Activated T-cell treated with anti-CD3 and anti-CD28 coated beads for 24 hours (primary cell): ENCODE measurements at places on chromosomes 2 and 18.

DNA sequence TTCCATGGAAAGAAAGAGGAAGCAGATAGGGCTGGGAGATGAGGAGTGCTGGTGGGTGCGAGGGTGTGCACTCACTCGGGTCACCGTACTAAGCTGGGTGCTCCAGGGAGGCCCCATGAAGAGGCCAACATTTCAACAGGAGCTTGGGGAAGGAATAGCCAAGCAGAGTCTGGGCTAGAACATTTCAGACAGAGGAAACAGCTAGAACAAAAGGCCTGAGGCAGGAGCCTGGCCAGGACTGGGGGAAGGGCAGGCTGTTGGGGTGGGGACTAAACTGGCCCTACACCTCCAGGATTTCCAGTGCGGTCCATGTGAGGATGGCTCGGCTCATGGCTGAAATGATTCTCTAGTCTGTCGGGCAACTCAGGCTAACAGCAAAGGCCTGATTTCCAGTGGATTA, 90.8 kb downstream of the ZFP36L2 start:
- DNase-seq = no peak

- DNase-seq = no peak
Observed at GRCh38 chr2:96131152-96131812, 7.0 kb downstream of the ASTL start.

DNA sequence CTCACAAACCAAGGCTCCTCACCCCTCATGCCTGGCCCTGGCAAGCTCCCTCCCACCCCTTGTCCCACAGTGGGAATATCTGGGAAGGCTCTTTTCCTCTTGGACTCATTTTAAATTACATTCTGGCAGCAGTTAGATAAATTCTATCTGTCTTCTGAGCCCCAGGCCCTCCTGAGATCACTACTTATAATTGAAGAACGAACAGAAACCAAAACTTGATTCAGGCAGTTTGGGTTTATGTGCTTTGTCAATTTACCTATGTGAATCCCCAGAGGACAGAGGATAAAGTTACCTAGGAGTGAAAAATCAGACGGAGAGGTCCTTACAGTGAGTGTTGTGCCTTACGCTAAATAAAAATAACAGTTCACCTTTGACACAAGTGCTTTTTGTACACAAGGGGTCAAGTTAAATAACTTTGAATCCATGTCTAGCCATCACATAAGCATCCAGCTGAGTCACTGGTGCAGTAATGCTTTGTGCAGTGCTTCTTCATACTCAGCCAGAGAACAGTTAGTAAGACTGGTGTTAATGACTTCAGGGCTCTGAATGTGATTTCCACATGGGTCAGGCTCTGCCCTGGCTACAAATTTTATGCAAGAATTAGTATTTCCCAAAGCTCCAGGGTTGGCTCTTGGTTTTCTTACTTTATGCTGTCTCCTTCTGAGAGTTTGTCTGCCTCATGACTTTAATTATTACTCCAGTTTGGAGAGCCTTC, 329.3 kb downstream of the INSIG2 start:
- no peak for DNase-seq

GRCh38 chr2:32838418-32838817, 108.3 kb upstream of the LTBP1 start:
- DNase-seq = no peak

GRCh38 chr2:200788121-200788718, 23.5 kb upstream of the BZW1 start:
- DNase-seq = no peak

DNA sequence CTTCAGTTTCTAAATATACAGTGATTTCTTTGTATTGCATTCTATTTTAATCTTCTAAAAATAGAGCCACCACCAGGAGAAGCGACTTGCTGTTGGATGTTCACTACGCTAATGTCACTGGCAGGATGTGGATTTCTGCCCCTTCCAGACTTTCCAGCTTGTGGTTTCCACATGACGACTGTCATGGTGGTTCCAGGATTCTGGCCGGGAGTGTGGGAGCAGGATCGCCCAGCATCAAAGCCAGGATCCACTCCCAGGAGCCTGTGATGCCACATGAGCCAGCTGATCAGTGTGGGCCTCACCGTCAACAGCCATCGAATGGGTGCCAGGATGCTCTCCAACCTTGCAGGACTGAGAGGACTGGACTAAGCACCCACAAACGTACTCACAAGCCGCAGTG, 148.8 kb downstream of the HDAC4 start:
- DNase-seq = no peak

- no peak for DNase-seq
Observed at GRCh38 chr2:113981404-113982134, 91.7 kb downstream of the ACTR3 start.

- DNase-seq = no peak
Observed at GRCh38 chr2:49291619-49292018, 137.3 kb upstream of the FSHR start.

DNA sequence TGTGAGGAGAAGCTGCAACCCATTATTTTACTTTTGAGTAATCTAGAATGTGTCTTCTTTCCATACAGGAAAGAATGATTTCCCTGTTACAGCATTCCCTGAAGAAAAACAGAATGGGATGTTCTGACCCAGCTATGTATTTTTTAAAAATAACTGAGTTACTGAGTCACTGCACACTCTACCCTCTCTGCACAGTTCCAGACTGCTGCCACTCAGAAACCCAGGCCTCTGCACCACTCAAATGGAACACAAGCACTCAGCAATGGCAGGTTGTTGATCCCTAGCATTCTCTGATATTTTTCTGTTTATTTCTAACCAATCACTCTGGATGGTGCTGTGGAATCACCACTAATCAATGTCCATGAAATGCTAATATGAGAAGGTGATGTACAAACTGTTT, 1300.0 kb upstream of the FAM98A start:
- DNase-seq = no peak

GRCh38 chr2:120577721-120578295, 157.9 kb upstream of the GLI2 start:
- no peak for DNase-seq

GRCh38 chr2:211724933-211725332, 813.7 kb downstream of the ERBB4 start:
- DNase-seq = no peak

DNA sequence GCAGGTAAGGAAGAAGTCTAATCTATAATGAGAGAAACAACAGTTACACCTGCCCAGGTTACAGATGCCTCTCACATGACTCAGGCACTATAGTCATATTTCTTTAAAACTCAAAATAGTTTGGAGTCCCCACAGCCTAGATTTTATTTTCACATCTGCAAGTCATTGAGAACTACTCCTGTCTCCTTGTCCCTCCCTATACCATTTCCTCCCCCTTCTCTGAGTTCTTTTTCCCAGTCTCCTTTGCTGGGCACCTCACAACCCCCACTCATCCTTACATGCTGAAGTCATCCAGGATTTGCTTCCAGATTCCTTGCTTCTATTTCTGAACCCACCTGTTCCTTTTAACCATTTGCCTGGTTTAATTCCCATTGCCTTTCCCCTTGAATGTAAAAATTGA, 73.1 kb upstream of the KCNE4 start:
- no peak for DNase-seq

GRCh38 chr2:237682856-237683670, 55.7 kb downstream of the LRRFIP1 start:
- no peak for DNase-seq
